ENCODE measurements at places on chromosomes 7 and 10.
A peak's percentile ranks its signal among the peaks of the same experiment; 100 is the strongest.

DNA sequence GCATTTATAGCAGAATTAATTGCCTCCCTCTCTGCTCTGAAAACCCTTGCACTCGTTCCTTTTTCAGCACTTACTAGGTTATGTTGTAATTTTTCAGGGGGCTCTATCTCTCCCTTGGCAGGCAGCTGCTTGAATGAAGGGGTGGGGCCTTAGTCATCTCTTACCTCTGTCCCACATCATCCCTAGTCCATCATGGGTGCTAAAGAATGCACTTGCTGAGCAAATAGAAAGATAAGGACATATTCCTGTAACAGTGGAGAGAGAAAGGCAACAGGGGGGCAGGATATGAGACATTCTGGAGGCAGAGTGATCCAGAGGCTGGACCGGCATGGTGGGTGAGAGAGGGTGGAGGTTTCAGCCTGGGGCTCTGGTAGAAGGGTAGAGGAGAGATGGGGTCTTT, 60.0 kb downstream of the MINDY4 start:
- DNase-seq: no peak

- DNase-seq: peak; percentile 23
These were observed 22.3 kb downstream of the CALML3 start for GRCh38 chr10:5546891-5547680.

DNA sequence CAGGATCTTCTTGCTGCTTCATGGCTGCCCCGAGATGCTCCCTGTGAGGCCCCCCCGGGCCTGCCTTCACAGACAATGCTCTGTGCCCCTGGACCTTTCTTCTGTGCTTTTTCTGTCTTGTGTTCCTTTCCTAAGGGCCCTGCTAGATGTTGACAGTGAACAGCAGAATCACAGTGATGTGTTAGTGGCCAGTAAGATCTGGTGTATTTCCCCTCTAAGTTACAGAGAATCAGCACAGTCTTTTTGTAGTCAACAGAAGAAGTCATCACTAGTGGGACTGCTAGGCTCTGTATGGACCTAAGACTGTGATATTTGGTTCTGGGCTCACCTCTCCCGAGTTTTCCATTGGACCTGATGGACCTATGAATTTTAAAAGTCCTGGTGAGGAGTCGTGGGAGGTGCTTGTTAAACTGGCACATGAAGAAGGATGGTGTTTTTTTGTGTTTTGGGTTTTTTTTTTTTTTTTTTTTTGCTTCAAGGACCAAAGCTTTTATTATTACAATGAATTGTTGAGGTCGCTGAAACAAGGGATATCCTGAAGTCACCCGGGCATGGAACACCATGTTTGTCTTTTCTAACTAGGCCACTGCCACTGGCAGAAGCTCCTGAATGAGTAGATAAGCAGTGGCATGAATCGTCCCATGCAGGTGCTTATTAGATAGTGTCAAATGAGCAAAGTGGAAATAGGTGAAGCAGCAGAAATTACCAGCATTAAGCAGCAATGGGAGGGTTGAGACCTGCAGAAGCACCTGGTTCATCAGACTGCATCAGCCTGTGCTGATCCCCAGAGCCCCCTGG, 194.8 kb downstream of the CELF2 start:
- no peak for DNase-seq

DNA sequence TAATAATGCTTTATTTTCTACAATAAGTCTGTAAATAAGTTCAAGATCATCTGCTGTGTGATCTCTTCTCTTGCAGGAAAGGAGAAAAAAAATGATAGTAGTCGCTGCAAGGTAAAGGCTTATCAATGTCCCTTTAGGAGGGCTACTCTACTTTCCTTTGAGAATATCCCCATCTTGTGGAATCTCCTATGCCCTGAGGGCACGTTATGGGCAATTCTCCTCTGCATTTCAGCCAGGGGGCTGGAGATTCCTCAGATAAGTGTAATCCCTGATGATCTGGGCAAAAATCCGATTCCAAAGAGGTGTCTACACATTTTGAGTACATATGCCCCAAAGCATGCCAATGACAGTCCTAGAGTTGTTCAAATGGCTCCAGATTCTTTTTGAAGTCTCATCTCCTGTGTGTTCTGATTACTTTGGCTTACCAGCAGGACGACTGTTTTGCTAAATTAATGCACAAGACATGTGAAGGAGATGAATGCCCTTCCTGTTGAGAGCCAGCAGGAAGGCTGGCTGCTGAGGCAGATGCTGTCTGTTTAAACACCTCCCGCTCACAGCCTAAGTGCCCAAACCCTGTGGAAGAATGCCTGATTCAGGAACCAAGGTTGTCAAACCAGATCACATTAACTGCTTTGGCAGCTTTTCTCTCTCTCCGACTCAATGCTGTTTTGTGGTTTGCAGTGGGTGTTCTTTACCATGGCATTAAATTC, 171.2 kb upstream of the COL1A2 start:
- peak; percentile 92 for DNase-seq

DNA sequence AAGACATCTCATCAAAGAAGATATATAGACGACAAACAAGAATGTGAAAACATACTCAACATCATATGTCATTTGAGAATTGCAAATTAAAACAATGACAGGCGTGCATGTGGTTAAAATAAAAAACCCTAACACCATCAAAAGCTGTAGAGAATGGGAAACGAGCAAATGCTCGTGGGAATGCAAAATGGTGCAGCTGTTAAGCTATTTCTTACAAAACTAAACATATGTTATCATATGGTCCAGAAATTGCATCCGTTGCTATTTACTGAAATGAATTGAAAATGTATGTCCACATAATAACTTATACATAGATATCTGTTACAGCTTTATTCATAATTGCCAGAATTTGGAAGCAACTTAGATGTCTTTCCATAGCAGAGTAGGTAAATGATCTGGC, 574.4 kb downstream of the TNS3 start:
- DNase-seq: no peak

GRCh38 chr10:80459047-80459865, 5.1 kb downstream of the TSPAN14 start:
- DNase-seq: peak; percentile 80

DNA sequence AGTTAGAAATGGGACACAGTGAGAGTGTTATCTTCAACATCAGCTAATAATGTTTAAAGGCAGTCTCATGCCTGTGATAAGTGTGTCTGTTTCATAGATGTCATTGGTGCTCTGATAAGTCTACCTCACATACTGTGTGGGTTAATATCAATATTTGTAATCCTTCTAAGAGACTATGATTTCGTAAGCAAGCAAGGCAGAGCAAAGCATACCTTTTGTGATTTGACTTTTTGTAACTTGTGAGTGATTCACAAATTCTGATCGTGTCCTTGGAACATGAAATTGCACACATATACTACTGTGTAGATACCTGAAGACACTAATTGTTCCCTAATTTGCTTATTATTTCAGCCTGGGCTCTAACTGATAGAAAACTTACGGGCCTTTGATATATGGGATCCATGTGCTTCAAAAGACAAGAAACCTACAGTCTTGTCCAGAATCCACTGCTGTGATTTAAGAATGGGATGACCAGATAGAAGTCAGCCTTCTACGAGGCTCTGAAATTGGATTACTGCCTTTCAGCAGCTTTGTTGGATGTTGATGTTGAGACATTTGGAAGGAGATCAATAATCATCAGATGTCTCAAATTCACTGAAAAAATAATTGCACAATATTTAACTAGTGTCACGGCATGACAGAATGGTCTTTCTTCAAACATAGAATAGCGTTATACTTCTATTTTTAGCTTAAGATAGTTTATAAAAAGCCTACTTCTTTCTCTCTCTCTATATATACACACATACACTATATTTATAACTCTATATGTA, 63.2 kb upstream of the KLF6 start:
- DNase-seq: no peak

- no peak for DNase-seq
These were observed 219.4 kb downstream of the ANK3 start for GRCh38 chr10:60170250-60170649.

DNA sequence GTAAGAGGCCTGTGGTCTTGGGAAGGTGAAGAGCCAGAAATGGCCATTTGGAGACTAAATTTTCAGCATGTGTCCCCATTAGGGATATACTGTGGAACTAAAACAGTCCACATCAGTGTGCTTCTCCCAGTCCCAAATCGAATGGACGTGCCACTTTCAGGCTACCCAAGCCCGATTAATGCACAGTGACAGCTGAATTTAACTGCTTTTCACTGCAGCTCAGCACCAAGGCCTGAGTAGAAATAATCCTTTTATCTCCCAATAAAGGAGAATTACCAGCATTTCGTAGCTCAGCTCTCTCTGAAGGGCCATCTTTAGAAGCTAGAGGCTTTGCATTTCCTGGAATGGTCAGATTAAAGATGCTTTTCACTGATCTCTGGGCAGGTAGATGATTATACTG, 183.3 kb downstream of the NPSR1 start:
- no peak for DNase-seq

DNA sequence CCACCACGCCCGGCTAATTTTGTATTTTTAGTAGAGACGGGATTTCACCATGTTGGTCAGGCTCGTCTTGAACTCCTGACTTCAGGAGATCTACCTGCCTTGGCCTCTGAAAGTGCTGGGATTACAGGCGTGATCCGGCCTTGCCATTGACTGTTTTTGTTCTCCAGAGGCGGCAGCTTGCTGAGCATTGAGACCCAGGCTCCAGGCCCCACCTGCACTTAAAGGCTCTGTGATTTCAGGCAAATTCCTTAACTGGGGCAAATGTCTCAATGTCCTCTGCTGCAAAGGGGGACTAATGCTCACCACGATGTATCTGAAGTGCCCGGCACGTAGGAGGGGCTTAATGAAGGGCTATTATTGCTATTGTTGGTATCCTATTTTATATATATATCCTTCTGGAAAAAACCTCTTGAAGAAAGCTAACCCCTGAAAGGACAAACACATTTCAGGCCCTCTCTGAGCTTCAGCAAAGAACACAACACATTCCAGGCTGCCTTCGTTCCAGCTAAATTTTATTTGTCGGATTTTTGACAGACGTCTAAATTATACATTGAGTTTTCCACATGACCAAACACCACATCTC, 29.0 kb downstream of the TRIM8 start:
- peak; percentile 63 for DNase-seq

DNA sequence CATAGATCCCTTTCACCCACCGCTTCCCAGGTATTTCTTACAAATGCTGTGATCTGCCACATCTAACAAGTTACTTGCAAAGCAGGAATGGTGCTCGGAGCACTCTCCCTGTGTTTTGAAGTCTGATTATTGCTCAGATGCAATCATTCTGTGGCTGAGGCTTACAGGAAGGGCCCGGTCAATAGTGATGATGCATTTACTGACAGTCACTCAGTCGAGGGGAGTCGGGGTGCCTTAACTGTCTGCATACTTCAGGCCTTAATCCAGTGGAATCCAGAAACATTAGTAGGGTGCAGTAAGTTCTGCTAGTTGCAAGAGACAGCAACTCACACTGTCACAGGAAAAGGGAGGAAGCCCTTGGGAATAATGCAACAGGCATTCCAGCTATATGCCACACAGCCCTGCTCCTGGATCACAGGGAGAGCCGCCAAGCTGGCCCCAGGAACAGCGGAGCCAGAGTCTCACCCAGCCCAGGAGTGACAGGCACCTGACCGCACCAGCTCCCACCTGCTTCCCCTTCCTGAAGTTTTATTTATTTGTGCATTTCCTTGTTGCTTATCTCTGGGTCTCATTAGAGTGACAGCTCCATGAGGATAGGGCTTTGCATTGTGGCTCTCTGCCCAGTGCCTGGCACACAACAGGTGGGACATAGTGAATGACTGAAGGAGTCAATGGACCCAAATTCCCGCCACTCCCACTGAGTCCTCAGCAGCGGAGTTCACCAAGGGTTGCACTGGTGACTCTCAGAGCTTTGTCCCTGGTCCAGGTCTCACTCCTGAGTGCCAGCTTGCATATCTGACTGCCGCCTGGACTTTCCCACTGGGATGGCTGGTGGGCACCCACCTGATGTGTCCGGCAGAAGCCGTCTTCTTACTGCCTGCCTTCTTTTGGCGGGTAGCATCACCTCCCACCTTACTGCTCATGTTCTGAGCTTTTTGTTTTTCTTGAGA, 212.5 kb upstream of the SH2B2 start:
- DNase-seq: no peak

GRCh38 chr10:102040305-102041050, 15.5 kb downstream of the ARMH3 start:
- DNase-seq: no peak

GRCh38 chr7:34044734-34045353, 139.5 kb downstream of the BMPER start:
- no peak for DNase-seq

GRCh38 chr10:71623098-71623985, 96.2 kb downstream of the C10orf105 start:
- peak; percentile 83 for DNase-seq

GRCh38 chr7:26627891-26628341, 236.5 kb downstream of the SKAP2 start:
- DNase-seq: no peak

- peak; percentile 15 for DNase-seq
These were observed 50.4 kb downstream of the ADRA2A start for GRCh38 chr10:111127081-111127848.

- no peak for DNase-seq
These were observed 285.0 kb upstream of the HABP2 start for GRCh38 chr10:113267619-113268562.

DNA sequence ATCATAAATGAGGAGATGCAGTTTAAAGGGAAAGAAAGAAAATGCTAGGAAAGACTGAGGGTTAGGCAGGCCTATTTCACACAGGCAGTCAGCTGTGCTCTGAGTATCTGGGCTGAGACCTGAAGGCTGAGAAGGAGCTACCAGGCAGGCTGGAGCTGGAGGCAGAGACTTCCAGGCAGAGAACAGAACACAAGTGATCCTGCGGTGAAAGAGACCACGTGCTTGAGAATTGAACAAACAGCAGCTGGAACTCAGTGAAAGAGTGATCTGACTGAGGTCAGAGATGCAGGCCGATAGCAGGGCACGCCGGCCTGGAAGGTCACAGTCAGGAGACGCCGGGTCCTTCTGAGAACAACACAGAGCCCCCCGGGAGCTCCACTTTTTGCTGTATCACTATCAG, 147.8 kb downstream of the ADAM12 start:
- peak; percentile 32 for DNase-seq

DNA sequence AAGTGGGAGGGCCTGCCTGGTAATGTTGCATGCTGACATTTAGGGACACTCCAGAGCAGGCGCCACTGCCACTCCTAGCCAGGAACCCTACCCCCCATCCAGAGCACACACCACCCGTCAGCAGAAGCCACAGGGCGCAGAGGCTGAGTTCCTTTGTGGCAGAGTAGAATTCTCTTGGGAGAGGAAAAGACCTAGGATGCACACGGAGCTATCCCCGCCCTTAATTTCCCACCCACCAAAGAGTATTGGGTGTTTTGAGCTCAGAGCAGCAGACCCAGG, 702 bp upstream of the INSYN2A start:
- DNase-seq: no peak
